Right atrium auricular region (tissue), 2 donors: ENCODE measurements at places on chromosomes 3 and 15. TPM values are rescaled to one million over a fixed set of nuclear protein-coding genes. Genes with fewer than 3 reads are reported as not detected.

The KBTBD12 gene
- total RNA-seq, result 4.4 TPM

The ZBTB47 gene
- 92.4 TPM for total RNA-seq

The CHL1 gene
- 36.7 TPM for total RNA-seq

The ANKUB1 gene
- total RNA-seq, result not detected

The IL5RA gene
- total RNA-seq, result 0.51 TPM

The DYNLT2B gene
- 4.3 TPM for total RNA-seq

The FBXL22 gene
- total RNA-seq, result 20.1 TPM
